ENCODE measurements at places on chromosomes 1 and 21.

GRCh38 chr1:160371346-160371631 is 4.4 kb downstream of the NHLH1 start:
- DNase-seq, result no peak

DNA sequence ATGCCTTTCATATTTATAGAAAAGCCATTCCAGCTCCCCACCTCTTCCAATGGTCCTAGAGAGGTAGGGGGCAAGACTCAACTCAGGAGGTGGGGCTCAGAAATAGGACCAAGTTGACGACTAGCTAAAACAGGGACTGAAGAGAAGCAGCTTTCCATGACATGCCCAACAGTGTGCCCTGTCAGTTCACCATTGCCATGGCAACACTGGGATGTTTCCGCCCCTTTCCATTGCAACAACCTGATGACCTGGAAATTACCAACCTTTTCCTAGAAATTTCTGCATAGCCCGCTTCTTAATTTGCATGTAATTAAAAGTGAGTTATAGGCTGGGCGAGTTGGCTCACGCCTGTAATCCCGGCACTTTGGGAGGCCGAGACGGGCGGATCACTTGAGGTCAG is 22.4 kb upstream of the INTS3 start:
- no peak for DNase-seq

DNA sequence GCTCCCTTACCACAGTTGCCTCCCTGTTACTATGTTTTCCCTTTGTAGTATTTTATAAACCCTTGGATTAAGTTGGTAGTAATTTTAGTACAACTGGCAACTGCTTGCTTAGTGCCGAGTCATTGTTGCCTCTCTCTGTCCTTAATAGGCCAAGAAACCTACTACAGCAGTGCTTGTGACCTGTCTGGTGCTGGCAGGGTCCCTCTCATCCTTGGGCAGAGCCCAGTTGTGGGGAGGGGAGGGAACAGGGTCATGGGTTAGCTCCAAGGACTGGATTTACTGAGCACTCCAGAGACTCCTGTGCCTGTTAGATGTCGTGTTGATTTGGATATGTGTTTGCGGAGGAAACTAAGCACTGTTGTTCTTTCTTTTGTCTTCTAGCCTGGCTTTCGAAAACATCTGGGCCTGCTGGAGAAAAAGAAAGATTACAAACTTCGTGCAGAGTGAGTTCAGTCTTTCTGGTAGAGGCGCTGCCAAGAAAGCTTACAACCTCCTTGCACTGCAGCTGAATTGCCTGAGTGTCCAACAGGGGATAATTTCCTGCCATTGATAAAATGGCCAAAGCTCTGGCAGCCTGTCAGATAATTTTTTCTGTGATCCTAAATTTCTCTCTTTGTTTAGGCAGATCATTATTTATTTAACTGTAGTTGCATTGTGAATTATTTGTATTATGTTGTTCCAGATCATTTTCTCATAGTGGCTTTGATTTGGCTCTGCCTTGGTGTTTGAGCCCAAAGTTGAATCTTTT is 3.6 kb downstream of the UTP11 start:
- DNase-seq, result no peak

DNA sequence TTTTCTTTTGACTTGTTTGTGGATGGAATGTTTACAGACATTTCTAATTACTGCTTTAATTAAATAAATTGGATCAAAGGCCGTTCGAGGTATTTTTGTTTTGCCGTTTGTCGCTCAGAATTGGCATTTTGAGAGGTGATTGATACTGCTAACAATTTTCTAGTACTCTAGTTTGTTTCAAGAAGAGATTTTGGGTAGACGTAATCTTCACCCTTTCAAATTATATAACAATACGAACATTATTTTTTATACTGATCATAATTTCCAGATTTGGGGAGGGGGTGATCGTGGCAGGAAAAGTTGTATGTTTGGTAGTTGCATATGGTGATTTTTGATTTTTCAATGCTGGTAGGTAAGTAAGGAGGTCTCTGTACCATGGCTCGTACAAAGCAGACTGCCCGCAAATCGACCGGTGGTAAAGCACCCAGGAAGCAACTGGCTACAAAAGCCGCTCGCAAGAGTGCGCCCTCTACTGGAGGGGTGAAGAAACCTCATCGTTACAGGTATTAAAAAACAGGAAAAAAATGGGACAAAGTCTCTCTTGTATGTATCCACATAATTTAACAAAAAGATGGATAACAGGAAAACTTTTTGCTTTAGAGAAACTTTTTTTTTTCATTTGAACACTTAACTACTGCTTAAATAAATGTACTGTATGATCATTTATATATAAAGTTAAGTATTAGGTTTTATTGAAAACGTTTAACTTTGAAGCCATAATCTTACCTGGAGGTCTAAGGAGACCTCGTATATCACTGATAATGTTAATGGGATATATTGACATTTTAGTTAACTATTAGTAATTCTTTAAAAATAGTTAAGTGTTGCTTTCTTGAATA is 1.7 kb downstream of the H3-3A start:
- no peak for DNase-seq

DNA sequence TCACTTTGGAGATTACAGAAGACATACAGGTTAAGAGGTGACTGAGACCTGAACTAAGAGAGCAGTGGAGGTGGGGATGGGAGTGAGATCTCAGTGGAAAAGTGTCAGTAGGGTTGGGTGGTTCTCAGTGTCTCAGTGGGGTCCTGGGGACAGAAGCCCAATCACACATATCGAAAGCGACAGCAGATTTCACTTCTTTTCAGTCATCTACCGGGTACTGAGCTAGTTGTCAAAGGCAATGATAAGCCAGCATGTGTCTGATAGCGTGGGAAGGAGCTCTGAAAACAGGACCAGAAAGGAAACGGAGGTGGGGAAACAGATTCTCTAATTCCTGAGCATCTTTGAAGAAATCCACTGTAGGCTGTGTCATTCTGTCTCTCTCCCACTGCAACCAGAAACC is 59.5 kb downstream of the RHOU start:
- no peak for DNase-seq

- DNase-seq, result peak; percentile 73
Observed at GRCh38 chr1:153578490-153578889, 12.8 kb upstream of the S100A2 start.

DNA sequence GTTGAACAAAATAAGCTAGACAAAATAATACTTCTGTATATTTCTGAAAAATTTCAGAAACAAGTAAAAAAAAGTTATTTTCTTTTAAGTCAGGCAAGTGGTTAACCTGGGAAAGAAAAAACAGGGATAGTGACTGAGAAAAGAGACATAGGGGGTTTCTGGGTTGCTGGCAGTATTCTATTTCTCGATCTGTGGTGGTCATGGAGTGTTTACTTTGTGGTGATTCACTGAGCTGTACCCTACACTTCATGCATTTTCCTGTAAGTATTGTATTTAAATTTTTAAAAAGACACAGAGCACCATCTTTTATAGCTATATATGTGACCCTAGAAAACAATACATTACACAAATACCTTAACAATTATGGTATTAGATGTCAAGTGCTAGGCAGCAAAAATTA is 58.2 kb downstream of the ZNF644 start:
- no peak for DNase-seq

- no peak for DNase-seq
Observed at GRCh38 chr1:14517841-14518180, 80.7 kb upstream of the KAZN start.

DNA sequence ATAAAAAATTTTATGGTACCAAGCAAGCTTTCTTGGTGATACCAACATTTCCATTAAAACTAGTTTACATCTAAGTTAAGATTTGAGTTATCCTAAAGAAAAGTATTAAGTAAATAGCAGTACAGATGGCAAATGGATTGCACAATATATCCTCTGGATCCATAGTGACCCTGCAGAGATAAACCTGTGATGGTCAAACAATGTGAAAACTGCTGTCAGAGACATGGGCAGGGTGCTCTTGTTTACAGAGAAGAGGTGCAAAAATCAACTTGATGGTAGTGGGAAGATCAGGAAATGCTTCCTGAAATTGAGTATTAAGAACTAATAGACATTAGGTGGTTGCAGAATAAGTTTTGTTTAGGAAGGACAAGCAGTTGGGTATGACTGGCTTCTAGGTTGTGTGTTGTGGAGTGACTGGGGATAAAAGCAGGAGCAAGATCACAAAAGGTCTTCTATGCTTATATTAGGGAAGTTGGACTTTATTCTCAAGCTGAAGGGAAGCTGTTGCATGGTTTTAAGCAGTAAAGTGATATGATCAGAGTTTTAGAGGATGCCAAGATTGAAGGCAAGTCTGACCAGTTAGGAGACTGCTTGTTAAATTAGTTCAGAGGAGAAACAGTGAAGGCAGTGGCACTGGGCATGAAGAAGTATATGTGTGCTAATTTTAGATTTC is 9.9 kb downstream of the TTC3 start:
- DNase-seq, result no peak

DNA sequence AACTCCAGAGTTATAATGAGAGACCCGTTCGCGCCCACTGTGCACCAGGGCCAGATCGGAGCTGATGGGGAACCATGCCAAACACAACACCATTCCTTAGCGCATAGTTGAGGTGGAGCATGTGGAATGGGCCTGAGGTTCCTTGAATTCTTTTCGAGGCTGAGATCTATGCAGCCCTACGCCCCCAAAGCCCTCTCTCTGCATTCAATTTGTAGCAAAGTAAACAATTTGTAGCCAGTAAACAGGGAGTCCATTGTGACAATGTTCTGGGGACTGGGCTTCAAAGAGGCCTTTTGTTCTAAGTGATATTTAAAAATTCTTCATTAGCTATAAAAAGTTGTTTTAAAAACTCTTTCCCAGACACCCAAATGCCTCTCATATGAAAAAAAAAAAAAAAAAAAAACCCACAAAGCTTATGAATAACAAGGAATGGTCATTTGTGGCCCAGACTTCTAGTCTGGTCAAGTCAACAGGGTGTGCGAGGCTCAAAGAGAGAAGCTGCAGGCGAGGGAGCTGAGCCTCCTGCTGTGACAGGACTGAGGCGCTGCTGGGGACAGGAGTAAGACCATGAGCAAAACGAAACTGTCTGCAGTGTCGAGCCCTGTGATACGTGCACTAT is 30.6 kb upstream of the KCNE2 start:
- peak; percentile 70 for DNase-seq

GRCh38 chr1:117573386-117574023 is 32.3 kb upstream of the TENT5C start:
- DNase-seq, result peak; percentile 8

DNA sequence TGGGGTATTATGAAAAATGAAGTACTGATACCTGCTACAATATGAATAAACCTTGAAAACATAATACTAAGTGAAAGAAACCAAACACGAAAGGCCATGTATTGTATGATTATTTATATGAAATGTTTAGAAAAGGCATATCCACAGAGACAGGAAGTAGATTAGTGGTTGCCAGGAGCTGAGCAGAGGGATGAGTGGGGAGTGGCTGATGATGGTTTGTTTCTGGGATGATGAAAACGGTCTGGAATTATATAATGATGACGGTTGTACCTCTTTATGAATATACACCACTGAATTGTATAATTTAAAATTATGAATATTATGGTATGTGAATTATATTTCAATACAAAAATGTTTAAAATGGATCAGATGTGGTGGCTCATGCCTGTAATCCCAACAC is 63.8 kb upstream of the MPC2 start:
- DNase-seq, result no peak

- no peak for DNase-seq
Observed at GRCh38 chr1:201198598-201198997, 8.0 kb downstream of the IGFN1 start.

GRCh38 chr1:25629836-25630235 is 13.2 kb downstream of the MAN1C1 start:
- DNase-seq, result no peak

DNA sequence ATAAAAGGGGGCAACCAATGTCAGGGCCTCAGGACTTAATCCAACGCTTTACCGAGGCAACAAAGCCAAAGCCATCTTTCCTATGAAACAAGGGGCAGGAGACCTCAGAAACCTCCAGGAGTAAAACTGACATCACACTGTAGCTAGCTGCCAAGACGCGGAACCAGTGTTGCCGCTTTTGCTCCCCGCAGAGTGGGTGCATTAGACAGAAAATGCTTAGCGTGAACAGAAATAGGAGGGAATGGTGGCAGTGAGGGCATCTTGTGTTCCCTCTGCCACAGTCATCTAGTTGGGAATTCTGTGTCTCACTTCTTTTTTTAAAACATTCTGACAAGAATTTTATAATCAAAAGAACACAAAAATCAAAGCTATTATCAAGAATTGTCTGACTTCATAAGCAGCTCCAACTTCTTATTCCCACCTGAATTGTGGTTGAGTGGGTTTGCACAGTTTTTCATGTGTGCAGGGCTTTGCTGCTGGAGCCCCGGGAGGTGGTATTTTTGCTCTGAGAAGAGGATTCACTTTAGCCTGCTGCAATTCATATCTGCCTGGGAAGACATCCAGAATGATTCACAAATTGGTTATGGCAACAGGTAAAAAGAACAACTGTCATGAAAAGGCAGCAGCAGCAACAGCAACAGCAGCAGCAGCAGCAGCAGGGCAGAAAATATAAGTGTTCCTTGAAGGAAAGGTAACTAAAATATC is 82.2 kb upstream of the DIRAS3 start:
- DNase-seq, result no peak

DNA sequence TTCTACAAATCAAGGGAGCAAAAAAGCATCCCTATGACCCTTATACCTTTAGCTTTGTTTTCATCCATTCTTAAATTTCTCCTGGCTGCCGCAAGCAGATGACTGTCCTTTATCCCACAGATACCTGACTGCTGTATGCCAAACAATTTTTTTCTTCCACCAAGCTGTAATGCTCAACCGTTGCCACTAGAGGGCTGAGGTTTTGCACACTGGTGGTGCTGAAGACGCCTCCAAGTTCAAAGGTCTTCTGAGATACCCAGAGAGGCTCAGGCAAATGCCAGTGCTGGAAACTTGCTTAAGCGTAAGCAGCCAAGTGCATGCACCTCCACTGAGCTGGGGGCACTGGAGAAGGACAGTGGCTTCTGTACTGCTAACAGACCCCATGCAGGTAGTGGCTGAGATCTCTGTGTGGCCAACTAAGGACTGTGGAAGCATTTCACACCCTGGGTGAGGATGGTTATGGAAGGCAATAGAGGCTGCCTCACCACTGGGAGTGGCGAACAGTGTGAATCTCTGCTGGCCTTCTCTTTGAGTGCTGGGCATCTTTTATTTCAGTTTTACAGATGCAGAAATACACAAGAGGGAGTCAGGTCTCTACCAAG is 28.5 kb downstream of the CNIH3 start:
- DNase-seq, result peak; percentile 53

DNA sequence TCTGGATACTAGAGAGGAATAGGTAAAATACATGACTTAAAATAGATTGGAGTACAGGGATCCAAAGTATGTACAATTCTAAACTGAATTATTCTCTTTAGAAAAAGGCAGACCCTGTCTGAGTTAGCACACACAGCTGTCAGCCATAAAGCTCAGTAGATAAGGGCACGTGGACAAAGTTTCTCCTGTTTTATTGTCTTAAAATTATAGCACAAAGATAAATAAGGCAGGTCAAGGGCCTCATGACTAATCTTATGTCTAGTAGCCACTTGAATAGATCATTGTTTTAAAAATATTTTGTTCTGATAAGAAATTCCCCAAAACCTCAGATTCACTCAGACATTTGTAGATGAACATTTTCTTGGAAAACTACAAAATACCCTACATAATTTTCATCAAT is 205.2 kb downstream of the ZP4 start:
- DNase-seq, result no peak

Data from AG10803 (cell line).